ENCODE measurements at places on chromosomes 5 and 9.

- DNase-seq = no peak
Observed at GRCh38 chr5:31819926-31820516, 181.1 kb downstream of the PDZD2 start.

DNA sequence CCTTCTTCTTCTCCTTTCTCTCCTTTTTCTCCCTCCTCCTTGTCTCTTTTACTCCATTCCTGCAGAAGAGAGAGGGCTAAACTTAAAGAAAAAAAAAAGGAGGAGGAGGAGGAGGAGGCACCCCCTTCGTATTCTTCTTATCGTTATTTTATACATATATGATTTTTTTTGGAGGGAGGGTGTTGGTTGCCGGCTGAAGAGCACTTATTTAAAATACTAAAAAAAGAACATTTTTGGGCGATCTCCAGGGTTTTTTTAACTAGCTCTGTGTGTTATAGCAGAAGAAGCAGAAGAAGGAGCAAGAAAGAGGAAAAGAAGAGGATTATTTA lies 381 bp downstream of the NR2F1 start:
- DNase-seq = no peak

DNA sequence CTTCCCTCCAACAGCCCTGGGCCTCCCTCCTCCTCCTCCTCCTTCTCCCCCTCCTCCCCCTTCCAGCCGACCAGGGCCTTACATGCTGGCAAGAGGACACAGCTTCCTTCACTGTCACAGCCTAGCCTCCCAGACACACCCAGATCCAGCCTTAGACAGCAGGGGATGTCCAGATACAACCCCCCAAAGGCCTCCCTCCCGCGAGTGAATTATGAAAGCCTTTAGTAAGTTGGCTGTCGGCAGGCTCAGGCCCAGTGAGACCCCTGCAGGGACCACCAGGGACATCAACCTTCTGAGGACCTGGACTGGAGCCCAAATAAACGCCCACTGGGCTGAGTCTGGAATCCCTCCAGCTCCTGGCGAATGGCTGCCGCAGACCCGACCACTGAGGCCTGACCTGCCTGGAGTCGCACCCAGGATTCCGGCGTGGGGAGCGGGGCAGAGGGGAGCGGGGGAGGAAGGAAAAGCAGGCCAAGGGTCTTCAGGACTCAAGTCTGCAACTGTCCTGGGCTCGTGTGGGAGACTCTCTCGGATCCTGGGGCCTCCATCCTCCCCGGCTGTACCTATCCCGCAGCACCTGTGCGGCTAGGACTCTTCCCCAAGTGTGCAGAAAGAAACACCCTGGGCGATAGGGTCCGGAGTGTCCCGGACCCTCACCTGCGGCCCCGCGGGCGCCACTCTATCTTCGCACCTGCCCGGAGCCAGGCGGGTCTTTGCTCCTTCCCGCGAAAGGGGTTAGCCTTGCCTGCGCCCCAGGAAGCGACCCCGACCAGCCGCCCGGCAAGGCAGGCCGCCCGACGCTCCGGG lies 705 bp downstream of the SEPTIN8 start:
- no peak for DNase-seq

DNA sequence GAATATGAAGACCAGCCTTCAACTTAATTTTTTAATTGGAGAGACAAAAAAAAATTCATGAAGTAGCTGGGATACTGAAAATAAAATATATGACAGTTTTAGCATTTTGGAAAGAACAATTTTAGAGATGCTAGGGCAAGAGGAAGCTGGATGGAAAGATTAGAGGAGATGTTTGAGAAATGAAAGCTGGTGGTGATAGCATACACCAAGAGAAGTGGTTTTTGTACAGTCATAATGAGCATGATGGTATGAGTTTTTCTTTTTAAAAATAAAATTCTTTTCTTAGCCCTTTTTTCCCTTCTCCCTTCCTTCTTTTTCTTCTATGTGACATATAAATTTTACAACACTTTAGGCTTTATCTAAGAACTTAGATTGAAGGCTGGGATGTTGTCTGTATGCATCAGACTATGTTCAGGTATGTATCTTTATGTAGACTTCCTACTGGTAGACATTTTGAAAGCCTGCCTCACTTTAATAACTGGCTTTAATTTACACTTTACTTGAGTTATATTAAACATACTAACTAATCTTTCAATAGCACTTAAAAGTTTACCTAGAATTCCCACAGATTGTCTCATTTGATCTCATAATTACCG lies 522.5 kb downstream of the TLE4 start:
- DNase-seq = no peak

DNA sequence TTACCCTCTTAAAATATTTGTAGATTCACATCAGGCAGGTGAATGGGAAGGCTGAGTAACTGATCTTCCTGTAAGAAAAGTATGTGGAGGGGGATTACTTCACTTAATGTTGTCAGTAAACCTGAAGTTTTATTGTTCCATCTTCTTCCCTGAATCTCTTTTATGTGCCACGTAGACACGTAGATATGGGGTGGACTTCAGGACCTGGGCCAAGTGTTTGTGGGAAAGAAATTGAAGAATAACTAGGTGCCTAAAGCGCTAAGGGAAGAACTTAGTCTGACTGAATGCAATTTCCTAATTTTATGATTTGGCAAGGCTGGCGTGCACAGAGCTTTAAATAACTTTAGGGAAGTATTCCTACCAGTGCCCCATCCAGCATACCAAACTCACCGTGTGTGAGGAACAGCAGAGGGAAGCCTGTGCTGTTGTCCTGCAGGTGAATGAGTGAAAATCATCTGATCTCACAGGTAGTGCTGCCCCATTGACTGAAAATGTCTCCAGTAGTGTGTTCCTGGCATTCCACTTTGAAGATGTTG lies 323.4 kb downstream of the KDM4C start:
- no peak for DNase-seq

GRCh38 chr9:137237759-137238726 lies 3.0 kb upstream of the TUBB4B start:
- DNase-seq = no peak

- DNase-seq = no peak
Observed at GRCh38 chr5:180105827-180106312, 34.3 kb upstream of the RNF130 start.

- no peak for DNase-seq
Observed at GRCh38 chr9:98900725-98901124, 43.0 kb upstream of the COL15A1 start.

DNA sequence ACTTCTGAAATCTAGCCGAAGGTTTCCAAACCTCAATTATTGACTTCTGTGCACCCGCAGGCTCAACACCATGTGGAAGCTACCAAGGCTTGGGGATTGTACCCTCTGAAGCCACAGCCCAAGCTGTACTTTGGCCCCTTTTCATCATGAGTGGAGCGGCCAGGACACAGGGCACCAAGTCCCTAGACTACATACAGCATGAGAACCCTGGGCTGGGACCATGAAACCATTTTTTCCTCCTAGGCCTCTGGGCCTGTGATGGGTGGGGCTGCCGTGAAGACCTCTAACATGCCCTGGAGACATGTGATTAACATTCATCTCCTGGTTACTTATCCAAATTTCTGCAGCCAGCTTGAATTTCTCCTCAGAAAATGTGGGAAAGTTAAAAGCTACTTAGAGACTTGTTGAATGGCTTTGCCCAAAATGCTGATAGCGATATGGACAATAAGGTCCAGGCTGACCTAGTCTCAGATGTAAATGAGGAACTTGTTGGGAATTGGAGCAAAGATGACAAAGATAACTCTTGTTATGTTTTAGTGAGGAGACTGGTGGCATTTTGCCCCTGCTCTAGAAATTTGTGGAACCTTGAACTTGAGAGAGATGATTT lies 34.1 kb upstream of the CPLANE1 start:
- DNase-seq = no peak

DNA sequence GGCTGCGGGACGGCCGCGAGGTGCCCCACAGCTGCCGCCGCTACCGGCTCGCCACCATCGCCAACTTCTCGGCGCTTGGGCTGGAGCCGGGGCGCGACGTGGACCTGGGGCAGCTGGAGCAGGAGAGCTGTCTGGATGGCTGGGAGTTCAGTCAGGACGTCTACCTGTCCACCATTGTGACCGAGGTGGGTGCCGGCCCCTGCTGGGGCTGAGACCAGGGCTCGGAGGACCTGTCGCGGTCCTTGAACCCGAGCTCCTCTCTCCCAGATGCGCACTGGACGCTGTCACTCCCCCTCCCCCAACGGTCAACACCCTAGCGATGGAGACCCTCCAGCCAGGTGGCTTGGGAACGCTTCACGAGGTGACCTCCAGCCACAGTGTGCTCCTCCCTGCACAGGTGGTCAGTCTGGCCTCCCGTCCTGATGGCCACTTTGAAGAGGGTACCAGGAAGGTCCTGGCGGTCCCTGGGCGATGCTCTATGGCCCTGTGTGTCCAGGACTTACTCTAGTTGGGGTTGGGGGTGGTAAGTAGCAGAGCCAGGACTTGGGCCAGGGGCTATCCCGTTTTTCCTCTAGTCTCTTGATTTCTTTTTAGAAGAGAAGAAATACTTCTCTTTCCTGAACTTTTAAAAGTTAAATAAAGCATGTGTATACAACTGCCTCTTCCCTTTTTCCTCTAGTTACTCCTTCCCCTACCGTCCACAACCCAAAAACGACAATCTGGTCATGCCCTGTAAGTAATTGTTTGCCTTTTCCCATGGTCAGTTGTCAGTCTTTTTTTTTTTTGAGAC lies 866 bp downstream of the SLC22A5 start:
- DNase-seq = no peak

- DNase-seq = peak; percentile 11
Observed at GRCh38 chr5:138032028-138032571, 779 bp downstream of the FAM13B start.

GRCh38 chr9:38315085-38315595 lies 77.4 kb upstream of the ALDH1B1 start:
- no peak for DNase-seq

DNA sequence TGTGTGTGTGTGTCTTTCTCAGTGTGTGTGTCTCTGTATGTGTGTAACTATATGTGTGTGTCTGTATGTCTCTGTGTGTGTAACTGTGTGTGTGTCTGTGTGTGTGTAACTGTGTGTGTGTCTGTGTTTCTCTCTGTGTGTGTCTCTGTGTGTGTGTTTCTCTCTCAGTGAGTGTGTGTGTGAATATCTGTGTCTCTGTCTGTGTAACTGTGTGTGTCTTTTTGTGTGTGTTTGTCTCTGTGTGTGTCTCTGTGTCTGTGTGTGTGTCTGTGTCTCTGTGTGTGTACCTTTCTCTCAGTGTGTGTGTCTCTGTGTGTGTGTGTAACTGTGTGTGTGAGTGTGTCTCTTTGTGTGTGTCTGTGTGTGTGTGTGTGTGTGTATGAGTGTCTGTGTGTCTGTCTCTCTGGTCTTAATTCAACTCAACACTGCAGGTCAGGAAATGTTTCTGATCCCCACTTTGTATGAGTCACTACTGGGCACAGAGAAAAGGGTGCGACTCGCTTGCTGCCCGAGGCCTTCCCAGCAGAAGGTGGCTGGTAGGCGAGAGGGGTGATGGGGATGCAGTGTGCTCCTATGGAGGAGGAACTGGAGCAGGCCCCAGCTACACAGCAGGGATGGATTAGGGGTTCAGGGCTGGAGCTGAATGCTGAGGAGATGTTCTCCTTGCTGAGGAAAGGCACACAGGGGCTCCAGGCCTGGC lies 52.1 kb downstream of the NSG2 start:
- no peak for DNase-seq

DNA sequence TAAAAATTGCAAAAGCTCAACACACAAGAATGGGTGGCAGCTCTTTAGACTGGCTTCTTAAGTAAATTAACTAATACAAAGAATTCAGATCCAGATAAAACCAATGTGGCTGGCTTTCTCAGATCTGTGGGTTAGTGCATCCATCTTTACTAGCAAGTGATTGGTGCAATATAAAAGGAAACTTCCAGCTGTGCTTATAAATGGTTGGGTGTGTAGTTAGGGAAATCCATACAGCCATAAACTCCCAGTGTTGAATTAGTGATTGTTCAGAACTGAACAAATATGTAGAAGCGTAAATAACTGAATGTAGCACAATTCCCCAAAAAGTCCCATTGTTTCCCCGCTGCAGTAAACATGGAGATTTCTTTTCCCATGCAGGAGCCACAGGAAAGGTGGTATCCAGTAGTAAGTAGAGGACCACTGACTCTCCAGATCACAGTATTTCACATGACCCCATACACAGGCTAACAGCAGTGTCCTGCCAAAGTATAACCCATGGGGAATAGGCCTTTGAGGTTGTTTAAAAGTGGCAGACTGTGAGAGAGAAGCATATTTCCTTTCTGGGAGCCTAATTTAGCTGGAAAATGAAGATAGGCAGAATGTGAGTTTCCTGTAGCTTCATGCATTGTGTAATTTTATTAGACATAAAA lies 173.1 kb upstream of the SLC12A2 start:
- DNase-seq = no peak

GRCh38 chr5:177508837-177509236 lies 789 bp downstream of the DOK3 start:
- DNase-seq = no peak

DNA sequence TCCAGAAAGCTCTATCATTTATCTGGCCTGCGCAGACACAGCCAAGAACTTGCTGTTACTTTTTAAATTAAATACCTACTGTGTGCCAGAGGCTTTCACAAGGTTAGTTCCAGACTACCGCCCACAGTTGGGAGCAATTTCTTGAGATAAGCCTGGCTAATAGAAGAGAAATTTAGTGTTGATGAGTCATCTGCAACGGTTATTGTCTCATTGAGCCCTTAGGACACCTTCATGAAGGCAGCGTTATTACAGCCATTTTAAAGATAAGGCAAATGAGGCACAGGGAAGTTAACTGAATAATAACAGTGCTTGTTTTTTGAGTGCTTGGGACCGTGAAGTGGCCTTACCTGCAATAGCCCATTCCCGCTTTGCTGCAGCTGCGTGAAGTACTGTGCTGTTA lies 292.9 kb upstream of the MSX2 start:
- no peak for DNase-seq

DNA sequence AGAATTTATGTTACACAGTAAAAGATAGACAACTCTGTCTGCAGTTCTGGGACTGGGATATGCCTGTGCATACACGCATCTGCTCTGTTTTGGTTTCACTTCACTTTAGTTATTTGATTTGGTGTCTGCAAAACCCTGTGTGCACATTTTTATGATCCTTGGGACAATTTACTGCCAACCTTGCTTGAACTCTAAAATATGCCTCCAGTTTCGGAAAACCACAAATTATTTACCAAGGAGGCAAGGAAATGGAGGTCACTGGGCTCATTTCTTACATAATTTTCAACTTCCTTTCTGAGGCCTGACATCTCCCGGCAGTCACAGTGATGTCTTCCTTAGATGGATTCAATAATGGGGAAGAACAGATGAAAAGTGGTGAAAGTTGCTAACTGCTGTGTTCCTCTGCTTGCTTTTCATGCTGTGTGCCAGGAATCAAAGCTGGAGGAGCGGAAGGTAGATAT lies 61.2 kb upstream of the TAF11L2 start:
- no peak for DNase-seq

GRCh38 chr9:9170439-9171134 lies 1371.0 kb upstream of the DMAC1 start:
- DNase-seq = no peak

DNA sequence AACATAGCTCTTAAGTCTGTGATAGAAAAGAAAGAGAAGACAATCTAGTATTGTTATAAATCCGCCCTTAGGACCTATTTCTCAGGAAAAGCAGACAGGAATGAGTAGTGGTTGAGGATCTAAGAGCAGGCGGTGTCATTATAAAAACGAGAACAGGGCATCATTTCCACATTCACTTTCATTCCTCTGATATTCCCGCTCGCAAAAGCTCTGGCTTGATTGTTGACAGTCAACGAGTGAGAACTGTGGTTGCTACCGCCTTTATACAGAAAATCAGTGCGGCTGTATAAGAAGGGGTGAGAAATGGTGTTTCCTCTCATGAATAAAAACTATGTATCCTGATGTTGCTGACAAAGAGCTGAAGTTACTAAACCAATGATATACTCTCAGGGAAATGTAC lies 1409.6 kb upstream of the WWC1 start:
- no peak for DNase-seq

- DNase-seq = no peak
Observed at GRCh38 chr5:172771439-172772111, 580 bp upstream of the DUSP1 start.

- no peak for DNase-seq
Observed at GRCh38 chr5:163424836-163425235, 12.6 kb upstream of the CCNG1 start.
